ENCODE measurements at places on chromosomes 6 and 20.
A peak's percentile ranks its signal among the peaks of the same experiment; 100 is the strongest.

DNA sequence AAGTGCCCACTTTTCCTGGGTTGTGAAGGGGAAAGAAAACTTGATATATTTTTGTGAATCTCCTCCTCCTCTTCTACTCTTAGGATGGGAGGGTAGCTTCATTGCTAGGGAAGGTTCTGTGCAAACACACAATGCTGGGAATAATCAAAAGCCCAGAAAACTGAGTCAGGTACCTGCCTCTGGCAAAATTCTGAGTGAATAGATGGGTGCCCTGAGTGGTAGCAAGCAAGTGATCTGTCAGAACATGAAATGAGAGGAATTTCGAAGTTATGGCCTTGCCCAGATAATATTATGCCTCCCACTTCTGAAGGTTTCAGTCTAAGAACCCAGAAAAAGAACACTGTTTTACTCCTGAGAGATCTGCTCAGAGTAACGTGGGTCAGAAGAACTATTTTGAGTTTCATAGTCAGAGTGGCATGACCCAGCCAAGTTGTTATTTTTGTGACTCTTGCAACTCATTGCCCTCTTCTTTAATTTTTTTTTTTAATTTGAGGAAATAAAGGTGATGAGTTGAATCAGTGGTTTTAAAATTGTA lies 158.3 kb downstream of the BMP2 start:
- no peak for DNase-seq

GRCh38 chr6:30544666-30545272 lies 11.5 kb downstream of the GNL1 start:
- DNase-seq, result peak; percentile 67

DNA sequence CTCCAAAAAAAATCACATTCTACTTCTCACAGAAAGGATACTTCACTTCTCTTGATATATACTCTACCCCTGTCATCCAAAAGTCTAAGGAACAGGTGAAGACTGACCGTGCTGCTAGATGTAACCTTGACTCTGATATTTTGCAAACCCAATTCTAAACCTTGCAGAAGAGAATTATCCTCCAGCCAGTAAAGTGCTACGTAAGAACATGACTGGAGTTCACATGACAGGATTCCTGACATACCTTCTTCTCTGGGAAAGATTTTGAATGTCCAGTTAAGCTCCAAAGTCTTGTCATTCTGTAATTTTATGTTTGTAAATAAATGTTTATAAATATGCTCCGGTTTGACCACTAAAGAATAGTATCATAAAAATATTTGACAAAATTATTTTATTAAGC lies 35.8 kb downstream of the BTBD9 start:
- no peak for DNase-seq

DNA sequence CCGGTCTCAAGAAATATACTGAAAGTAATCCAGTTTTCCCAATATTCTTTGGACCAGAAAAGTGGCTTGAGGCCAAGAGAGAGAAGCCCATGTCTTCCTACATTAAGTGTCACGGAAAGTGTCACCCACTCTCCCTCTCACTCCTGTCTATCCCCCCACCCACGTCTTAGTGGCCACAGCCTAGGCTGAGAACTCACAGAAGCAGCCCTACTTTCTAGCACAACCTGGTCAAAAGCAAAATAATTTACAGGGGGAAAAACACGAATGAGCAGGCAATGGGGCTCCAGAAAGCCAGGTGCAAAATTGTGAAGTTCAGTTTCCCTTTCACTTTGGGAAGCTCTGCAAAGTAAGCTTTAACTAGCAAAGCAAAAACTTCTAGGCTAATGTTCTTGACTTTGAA lies 118.0 kb downstream of the OPRM1 start:
- no peak for DNase-seq

- DNase-seq, result peak; percentile 11
These were observed 38.3 kb upstream of the TMX4 start for GRCh38 chr20:8057871-8058270.

GRCh38 chr6:162478192-162478671 lies 249.3 kb downstream of the PRKN start:
- peak; percentile 72 for DNase-seq
